Esophagus muscularis mucosa (tissue), 4 donors: ENCODE measurements at places on chromosomes 1 and 21. TPM values are rescaled to one million over a fixed set of nuclear protein-coding genes. Genes with fewer than 3 reads are reported as not detected.

The AK5 gene
- total RNA-seq, result 2.4 TPM

The RUNX1 gene
- total RNA-seq, result 3.7 TPM

The DNALI1 gene
- total RNA-seq, result 10.4 TPM

The DNAJC8 gene
- 69.5 TPM for total RNA-seq

DNA sequence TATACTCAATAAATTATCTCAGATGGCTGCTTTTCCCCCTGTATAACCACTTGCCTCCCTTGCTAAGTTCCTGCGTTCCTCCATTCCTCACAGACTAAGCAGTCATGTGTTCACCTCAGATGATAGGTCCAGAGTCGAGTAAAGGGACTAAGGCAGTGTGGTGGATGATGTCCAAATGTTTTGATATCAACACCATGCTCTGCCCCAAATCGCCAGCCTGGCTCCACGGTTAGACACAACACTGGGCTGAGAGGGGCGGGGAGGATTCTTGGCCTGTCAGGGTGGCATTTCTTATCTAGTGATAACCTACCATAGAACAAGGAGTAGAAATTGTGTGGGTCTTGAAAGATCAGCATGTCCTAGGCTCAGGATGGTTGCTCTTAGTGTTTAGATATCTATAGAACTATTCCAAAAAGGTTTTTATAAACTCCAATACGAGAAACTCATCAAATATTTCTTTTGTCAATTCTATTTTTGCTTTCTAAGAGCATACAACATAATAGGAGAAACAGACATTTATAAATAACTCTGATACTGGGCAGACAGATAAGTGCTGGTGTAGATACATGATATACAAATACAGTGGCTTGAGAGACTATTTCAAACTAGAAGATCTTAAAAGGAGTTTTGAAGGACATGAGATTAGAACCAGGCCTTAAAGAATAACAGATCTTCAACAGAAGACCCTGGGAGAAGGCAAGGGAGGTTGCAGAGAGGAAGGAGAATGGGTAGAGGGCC is 21.5 kb downstream of the GJA5 start:
- no peaks in the 10 kb centered on the region for H3K27me3 ChIP-seq
- no peaks in the 10 kb centered on the region for H3K36me3 ChIP-seq
- no peak overlapping the region for H3K27ac ChIP-seq
- no peak overlapping the region for H3K4me3 ChIP-seq

DNA sequence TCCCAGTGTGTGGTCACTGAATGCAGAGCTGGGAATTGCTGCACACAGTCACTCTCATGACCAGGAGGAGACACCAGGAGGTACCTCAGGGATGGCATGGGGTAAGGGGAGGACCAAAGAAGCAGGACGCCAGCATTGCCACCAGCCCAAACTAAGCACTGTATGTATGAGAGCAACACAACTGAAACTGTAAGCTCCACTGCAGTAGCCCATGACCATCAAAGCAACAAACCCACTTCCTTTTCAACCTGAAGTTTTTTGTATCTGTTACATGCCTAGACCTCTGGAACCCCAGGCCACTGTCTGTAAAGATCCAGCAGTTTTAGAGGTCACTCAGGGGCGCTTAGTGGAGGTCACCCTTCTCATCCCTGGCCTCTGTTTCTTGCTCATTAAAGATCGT is 164.3 kb downstream of the SETD4 start:
- H3K27ac ChIP-seq, result no peak overlapping the region
- no peaks in the 10 kb centered on the region for H3K36me3 ChIP-seq
- no peak for DNase-seq
- no peaks in the 10 kb centered on the region for H3K4me1 ChIP-seq

DNA sequence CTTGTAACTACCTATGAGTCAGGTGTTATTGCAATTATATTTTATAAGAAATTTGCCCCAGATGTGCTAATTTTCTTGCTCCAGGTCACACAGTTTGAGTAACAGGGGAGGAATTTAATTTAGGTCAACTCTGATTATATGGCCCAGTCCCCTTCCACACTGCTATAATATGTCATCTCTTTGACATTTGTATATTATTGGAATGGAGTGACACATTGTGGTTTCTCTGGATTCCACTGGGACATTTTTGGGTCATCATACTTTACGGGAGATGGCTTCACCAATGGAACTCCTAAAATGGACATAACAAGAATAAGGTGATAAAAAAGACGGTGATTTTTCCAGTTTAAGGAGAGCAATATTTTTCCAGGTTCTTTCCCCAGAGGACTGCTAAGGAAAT is 191.2 kb downstream of the DISC1 start:
- H3K27me3 ChIP-seq, result no peaks in the 10 kb centered on the region
- DNase-seq, result no peak
- no peak overlapping the region for H3K27ac ChIP-seq
- no peak overlapping the region for H3K4me3 ChIP-seq

The LPAR3 gene
- total RNA-seq, result not detected
